Muscle of arm (tissue), 14 donors: ENCODE measurements at places on chromosomes 1 and 21.

DNA sequence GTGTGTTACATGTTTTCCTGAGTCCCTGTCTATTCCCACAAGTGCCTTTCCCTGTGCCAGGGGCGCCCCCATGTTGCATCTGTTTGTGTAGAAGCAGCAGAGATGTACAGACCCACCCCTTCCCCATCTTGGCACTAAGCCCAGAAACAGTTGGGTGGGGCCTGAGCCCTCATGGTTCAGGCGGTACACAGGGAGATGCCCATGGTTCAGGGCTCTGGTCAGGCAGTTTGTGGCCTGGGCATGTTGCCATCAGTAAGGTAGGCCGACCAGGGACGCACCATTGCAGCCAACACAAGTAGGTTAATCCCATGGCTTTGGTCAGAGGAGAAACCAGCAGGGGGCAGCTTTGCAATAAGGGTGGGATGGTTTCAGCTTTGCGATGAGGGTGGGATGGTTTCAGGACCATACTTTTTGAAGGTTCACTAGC, 914 bp upstream of the ADGRB2 start:
- no peak for DNase-seq

GRCh38 chr1:53238197-53239155, at the start of gene MAGOH:
Gene MAGOH (minus strand): TSS chr1:53238518. CDS start chr1:53238448, 70 bp downstream.
- DNase-seq: peak; percentile 97

GRCh38 chr21:31479714-31480113, 135.7 kb upstream of the TIAM1 start:
- no peak for DNase-seq

GRCh38 chr1:1959840-1960479, 40.9 kb upstream of the TMEM52 start:
- DNase-seq: peak; percentile 57

DNA sequence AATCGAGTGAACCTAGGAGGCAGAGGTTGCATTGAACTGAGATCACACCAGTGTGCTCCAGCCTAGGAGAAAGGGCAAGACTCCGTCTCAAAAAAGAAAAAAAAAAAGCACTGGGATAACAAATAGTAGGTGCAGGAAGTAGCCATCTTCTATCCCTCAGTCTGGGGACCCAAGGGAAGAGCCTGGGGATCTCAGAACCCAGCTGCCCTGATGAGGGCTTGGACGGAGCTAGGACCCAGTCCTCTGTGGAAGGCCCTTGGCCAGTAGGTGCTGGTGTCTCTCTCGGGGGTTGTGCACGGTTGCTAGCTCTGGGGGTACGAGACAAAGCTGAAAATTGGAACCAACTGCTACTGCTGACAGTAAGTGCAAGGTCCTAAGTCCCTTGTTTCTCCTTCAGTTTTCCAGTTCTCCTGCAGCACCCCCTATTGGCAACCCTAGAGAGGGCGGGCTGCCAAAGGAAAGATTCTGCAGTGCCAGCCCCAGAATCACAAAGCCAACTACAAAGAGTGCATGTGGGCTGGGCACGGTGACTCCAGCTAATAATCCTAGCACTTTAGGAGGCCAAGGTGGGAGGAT, 57.6 kb upstream of the KIF1B start:
- DNase-seq: no peak

- DNase-seq: no peak
Observed at GRCh38 chr1:47181955-47182675, 7.7 kb downstream of the PDZK1IP1 start.

DNA sequence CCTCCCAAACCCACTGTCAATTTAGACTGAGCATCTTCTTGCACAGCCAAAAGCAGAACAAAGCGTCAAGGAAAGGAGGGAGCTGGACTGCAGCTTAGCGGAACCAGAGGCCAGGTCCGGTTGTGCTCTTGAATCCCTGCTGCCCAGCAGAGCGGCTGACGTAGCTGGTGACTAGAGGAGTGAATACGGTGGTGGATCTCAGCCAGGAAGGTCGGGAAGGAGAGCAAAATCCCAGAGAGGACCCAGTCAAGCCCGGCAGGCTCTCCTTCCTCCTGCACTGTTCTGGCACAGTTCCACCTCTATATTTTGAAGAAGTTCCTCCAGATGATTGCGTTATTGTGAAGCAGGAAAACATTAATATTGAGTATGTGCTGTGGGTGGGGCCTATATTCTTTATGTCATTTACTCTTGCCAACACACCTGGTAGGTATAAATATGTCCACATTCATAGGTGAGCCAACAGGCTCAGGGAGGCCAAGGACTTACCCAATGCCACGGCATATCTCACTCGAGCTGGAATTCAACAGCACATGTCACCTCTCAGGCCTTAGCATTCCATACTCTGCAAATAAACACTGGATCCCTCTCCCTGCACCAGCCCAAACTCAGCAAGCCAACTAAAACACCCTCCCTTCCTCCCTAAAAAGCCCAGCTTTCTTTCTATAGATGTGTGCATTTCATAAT, 23.6 kb upstream of the ABCB10 start:
- peak; percentile 31 for DNase-seq
